ENCODE measurements at places on chromosomes 6 and 20.
A peak's percentile ranks its signal among the peaks of the same experiment; 100 is the strongest.

- DNase-seq, result no peak
Measured at GRCh38 chr20:50333131-50333670, 142.6 kb downstream of the CEBPB start.

- peak; percentile 3 for DNase-seq
Measured at GRCh38 chr6:107740496-107741190, 83.5 kb downstream of the SCML4 start.

DNA sequence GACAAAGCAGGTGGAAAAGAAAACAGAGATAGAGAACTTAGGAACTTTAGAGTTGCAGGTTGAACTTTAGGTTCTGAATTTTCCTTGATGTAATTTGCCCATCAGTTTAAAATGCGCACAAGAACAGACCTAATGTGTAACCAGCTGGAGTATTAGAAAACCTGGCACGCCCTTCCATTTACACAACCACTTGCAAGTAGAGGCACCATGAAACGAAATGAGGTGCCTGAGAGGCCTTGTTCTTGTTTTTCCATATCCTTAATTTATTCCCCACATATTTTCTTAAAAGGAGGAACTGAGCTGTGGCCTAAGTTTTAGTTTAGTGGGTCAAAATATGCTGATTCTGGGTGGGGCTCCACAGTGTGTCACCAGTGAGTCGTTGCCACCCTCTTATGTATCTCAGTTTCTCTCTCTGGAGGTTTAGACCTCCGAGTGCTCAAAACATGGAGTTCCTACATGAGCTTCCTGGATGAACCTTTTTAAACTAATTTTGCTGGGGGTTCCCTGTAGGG lies 17.2 kb upstream of the IL22RA2 start:
- DNase-seq, result no peak

GRCh38 chr6:17703256-17703694 lies 3.5 kb downstream of the NUP153 start:
- peak; percentile 70 for DNase-seq

DNA sequence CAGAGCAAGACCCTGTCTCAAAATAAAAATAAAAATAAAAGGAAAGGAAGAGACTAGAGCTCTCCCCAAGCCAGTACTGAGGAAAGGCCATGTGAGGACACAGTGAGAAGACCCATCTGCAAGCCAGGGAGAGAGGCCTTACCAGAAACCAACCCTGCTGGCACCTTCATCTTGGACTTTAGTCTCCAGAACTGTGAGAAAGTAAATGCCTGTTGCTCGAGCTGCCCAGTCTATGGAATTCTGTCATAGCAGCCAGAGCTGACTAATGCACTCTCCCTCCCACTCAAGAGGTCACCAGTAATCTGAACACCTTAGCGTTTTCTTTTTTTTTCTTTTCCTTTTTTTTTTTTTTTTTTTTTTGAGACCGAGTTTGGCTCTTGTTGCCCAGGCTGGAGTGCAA lies 7.3 kb upstream of the PRPH2 start:
- peak; percentile 61 for DNase-seq

DNA sequence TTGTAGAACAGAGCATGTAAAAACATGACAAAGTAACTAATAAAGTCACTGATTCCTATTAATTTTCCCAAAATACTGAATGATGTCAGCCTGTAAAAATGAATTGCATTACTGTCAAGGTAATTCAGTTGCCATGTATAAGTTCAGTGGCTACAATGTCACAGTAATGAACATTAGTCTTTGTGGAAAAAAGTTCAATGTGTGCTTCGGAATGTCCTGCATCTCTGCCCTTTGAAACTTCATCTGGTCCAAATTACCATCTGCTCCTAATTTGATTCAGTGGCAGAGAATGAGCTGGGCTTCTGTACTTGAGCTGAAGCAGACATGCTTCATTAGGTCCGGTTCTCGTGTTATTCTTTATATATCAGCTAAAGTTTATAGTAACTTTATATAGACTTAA lies 567.4 kb downstream of the COL12A1 start:
- peak; percentile 84 for DNase-seq

GRCh38 chr6:1607516-1608221 lies 2.0 kb upstream of the FOXC1 start:
- DNase-seq, result no peak

DNA sequence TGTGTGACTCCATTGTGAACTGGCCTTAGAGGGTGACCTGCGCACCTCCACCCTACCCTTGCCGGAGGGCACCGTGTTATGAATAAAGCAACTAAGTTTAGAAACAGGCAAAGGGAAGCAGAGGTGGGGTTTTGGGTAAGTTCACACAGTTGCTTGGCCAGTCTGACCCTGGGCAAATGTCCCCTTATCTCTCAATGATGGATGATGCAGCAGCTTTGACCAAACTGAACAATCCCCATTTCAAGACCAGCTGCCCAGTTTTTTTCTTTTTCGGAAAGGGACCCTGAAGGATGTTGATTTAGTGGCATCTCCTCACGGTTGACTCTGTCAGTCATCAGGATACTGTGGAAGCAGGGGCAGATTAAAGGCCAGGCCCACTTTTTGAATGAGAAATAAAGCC lies 68.7 kb upstream of the PRDM1 start:
- DNase-seq, result no peak

- peak; percentile 85 for DNase-seq
Measured at GRCh38 chr6:131979515-131980337, 28.6 kb upstream of the CCN2 start.

DNA sequence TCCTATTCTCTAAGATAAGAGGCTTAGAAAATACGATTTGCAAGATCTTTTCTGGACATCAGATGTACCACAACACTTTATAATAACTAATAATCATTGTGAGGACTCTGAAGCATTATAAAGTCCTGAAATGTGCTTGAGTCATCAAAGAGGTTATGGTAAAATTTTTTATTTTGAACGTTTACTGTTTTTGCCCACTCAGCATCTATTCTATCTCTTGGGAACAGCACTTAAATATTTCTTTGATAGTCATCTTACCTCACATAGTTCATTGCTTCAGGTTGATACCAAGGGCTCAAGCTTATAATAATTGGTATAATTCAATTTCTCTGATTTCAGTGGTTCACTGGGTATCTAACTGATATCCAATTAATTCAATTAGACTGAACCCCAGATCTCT lies 700.5 kb downstream of the KHDRBS2 start:
- DNase-seq, result no peak

DNA sequence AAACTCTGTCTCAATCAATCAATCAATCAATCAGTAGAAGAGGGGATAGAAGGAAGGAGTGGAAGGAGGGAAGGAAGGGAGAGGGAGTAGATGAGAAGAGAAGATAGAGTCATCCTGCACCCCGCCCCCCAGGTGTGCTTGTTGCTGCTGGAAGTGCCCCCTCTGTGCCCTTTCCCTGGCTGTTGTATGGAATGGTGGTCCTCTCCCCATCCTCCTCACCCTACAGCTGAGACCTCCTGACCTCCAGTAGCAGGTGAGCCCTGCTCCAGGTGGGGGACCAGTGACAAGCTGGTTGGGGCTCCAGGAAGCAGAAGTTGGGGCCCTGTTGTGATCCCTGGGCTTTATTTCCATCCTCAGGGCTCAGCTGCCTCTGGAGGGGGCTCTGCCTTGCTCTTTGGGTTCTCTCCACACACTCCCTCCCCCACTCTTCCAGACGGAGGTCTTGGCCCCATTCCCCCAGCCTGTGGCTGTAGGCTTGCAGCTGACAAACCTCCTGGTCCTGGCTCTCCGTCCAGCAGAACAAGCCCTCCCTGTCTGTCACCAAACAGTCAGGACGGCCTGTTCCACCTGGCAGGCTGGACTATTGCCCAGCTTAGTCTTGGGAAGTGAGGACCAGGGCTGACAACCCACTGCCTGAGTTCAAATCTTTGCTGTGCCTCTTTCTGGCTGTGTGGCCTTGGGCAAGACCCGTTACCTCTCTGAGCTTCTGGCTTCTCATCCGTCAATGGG lies 26.0 kb upstream of the SCRT2 start:
- no peak for DNase-seq

DNA sequence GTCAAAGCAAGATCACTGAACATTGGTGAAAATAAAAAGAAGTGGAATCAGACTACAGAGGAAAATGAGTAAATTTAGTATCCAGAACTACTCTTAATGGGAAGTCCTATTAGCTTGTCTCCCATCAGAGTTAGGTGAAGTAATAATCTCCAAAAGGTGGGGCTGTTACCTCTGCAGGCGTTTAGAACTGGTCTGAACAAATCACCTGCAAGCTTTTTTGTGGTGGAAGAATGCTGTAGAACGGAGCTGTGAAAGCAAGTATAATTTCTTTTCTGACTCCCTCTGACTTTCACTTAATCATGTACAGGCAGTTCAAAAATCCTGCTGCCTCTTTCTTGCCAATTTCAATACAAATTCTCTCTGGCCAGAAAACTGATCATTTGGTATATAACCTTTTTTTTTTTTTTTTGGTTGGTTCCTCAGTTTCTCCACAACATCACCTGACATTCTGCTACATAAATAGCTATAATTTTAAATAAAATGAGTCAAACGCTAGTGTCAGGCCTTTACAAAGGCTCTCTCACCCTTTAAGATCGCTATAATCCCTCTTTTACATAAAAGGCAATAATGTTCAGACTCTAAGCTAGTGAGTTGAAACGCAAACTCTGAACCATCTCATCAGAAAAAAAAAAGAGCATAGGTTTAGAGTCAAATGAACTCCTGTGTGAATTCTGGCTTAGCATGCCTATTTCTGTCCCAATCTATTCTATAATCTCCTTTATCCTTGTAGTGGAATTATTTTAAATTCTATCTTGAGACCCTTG lies 38.8 kb downstream of the CITED2 start:
- DNase-seq, result no peak

GRCh38 chr6:50905297-50905696 lies 86.6 kb downstream of the TFAP2B start:
- DNase-seq, result no peak

- no peak for DNase-seq
Measured at GRCh38 chr6:88810089-88810488, 153.3 kb downstream of the RNGTT start.

GRCh38 chr6:43877463-43878126 lies 107.6 kb downstream of the VEGFA start:
- no peak for DNase-seq

GRCh38 chr6:150992703-150993102 lies 127.2 kb downstream of the MTHFD1L start:
- DNase-seq, result peak; percentile 52

- no peak for DNase-seq
Measured at GRCh38 chr20:40255365-40255764, 433.7 kb downstream of the MAFB start.

DNA sequence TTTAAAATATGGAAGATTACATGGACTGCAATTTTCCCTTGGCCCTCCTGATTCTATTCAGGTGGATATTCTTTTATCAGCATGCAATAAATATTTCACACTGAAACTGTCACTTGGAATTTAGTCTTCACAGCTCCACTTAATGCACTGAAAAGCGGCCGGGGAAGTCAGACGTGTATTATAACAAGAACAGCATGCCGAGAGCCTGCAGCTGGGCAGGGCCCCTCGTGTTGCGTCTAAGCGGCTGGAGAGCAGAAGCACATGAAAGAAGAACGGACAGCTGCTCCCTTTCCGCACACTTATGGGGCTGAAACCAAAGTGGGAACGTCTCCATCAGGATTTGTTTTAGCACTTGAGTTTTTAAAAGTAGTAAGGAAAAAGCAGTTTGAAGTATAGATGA lies 57.2 kb downstream of the LYRM4 start:
- DNase-seq, result peak; percentile 17

DNA sequence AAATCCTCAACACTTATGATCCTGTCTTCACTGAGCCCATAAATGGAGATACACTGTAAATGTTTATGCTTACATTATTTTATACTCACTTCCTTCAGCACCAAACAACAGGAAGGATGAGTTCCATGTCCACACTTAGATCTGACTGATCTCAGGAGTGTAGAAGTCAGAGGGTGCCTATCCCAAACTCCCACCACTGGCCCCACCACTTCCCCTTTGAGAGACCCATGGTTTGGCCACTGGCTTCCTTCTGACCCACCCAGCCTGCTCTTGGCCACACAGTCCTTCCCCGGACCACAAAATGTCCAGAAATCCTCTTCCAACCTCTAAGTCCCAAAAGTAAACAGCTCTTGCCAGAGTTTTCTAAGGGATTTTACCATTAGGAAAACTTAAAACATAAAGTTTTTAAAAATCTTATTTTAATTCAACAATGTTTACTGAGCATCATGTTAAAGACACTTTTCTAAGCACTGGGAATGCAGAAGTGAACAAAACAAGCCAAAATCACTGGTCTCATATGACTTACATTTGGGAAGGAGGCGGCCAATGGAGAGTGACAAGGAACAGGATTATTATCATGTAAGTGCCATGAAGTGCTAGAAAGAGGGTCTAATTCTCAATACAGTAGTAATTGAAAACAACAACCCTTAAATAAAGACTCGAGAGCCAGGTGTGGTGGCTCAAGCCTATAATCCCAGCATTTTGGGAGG lies 103.8 kb downstream of the NRSN1 start:
- DNase-seq, result no peak

GRCh38 chr20:43323592-43323991 lies 133.9 kb upstream of the PTPRT start:
- no peak for DNase-seq

DNA sequence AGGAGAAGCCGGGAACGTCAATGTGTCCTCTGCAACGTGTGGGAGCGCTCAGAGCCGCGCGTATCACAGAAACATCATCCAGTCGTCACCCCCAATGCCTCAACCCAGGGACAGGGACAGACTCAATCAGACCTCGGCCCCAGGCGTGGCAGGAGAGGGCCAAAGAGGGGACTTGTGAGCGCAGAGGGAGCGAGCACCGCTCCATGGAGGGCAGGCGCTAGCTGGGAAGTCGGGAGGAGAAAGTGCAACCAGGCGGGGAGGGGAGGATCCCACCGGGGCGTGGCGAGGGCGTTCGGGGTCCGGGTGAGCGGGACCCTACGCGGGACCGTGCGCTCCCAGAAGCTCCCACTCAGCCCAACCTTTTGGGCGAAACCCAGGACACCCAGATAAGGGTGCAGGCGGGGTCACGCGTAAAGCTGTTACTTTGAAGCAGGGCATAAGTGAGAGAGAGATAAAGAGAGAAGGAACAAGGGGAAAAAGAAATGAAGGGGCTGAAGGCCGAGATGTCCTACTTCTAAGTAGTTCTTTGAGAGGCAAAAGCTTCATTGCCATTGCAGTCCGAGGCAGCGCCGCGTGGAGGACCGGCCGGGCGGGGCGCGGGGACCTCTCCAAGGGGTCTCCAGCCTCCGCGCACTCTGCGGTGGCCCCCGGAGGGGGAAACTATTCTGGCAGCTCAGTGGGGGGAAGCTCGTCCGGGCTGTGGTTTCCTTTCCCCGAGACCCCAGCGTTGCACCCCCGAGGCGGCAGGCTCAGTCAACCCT lies 862 bp upstream of the SOBP start:
- DNase-seq, result peak; percentile 54

Data from foreskin fibroblast (primary cell).